ENCODE measurements at places on chromosomes 16 and 17. TPM values are rescaled to one million over a fixed set of nuclear protein-coding genes. Genes with fewer than 3 reads are reported as not detected.

The CFAP97D1 gene
- not detected for total RNA-seq

The DHODH gene
- 31.0 TPM for total RNA-seq

The AOC2 gene
- 4.0 TPM for total RNA-seq

The KRTAP3-1 gene
- not detected for total RNA-seq

The NAGS gene
- total RNA-seq = 0.60 TPM

The STX1B gene
- total RNA-seq = 0.49 TPM

The CD7 gene
- total RNA-seq = 454 TPM

The HSD17B1 gene
- 0.49 TPM for total RNA-seq

The CENPV gene
- total RNA-seq = 54.7 TPM

The CES5A gene
- not detected for total RNA-seq

The EVI2B gene
- total RNA-seq = 25.1 TPM

The PPM1E gene
- 0.03 TPM for total RNA-seq

The RPRML gene
- total RNA-seq = not detected

The TERB1 gene
- not detected for total RNA-seq

The KRT31 gene
- total RNA-seq = not detected

The TP53TG3C gene
- not detected for total RNA-seq

The ABCA3 gene
- total RNA-seq = 10.0 TPM

The C16orf95 gene
- 10.9 TPM for total RNA-seq

The MMP28 gene
- not detected for total RNA-seq

The MYADML2 gene
- total RNA-seq = not detected

The NEUROD2 gene
- not detected for total RNA-seq

The TMEM100 gene
- not detected for total RNA-seq

The SALL1 gene
- total RNA-seq = not detected

The TMC6 gene
- 268 TPM for total RNA-seq

The ABCA8 gene
- total RNA-seq = not detected

The MYO19 gene
- 159 TPM for total RNA-seq

The RNF135 gene
- 8.6 TPM for total RNA-seq

The MARCHF10 gene
- total RNA-seq = not detected

The MINK1 gene
- total RNA-seq = 66.5 TPM

The NKD1 gene
- 1.1 TPM for total RNA-seq

The KRTAP2-4 gene
- not detected for total RNA-seq

The NLRC3 gene
- 21.8 TPM for total RNA-seq

The TSEN54 gene
- total RNA-seq = 65.9 TPM

The OTOA gene
- total RNA-seq = 0.10 TPM

The PYY gene
- total RNA-seq = 0.36 TPM

The FN3KRP gene
- total RNA-seq = 43.7 TPM

The KRTAP9-4 gene
- total RNA-seq = not detected

The TMEM132E gene
- total RNA-seq = not detected

The KLHL10 gene
- not detected for total RNA-seq

The PHF12 gene
- total RNA-seq = 64.9 TPM

The ZP2 gene
- not detected for total RNA-seq

The ATP2A1 gene
- total RNA-seq = 2.6 TPM

The SCARF1 gene
- total RNA-seq = 7.3 TPM

The CES3 gene
- total RNA-seq = 7.3 TPM

The FTSJ3 gene
- 95.6 TPM for total RNA-seq

The HAP1 gene
- not detected for total RNA-seq

The CLEC18B gene
- total RNA-seq = 0.60 TPM

The PMP22 gene
- 0.54 TPM for total RNA-seq

All from activated T-helper 1 cell treated with anti-CD3 and anti-CD28 coated beads, Interleukin-12 subunit alpha, Interleukin-12 subunit beta, Interleukin-2, Interleukin-4 antibody, amounts not matched to agents 30 ng/mL and 10 ng/mL and 1 ng/mL, durations not matched to agents 14 hours and 24 hours and 36 hours (primary cell).